ENCODE measurements at places on chromosomes 2 and 18.

DNA sequence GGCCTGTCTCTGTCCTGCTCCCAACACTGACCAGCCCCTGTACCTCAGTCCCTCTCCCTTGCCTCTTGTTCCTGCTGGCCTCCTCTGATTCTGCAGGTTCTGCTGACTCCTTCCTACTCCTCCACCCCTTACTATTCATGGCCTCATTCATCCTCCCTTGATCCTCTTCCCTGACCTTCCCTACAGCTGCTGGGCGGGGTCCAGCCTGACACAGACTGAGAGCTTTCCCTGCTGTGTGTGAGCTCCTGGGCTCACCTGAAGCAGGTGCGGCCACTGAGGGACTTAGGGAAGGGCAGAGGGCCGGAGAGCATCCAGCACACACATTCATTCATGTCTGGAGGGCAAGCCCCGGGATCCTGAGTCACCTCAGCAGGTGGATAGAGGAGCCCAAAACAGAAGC, 185.6 kb downstream of the CTIF start:
- no peak for DNase-seq

DNA sequence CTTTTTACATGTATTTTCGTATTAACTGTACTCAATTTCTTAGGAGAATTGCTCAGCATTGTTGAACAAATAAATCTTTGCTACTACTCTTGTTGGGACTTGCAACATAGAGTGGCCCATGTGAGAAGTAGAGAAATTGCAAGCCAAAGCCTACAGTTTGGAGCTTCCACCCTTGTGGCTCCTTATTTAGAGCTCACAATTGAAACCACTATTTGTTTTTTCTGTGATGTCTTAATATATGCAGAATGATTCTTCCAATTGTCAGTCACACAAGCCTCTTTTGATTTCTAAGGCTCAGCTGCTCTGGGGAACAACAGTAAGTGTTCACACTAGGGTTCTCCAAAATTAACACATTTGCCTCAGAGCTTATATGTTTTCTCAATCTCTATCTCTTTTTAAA, 60.2 kb upstream of the GALNT13 start:
- DNase-seq: no peak

DNA sequence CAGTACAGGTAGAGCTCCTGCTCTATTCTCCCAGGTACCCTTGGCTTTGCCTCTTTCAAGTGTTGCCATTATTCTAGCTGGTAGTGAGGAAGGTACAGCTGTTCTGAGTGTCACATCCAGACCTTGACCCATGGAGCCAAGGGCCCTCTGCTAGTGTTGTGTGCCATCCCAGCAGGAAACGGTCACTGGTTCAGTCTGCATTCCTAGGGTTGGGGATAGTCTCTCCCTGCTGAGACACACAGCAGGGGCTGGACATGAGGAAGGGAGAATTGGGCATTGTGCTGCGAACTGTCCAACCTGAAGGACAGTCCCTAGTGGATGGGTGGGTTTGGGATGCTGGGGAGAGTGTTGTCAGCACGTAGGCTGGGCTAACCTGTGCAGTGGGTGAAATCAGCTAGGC, 59.1 kb downstream of the FARP2 start:
- no peak for DNase-seq

GRCh38 chr2:123715467-123715982, 309.6 kb upstream of the CNTNAP5 start:
- no peak for DNase-seq

GRCh38 chr2:128646691-128647090, 328.0 kb upstream of the HS6ST1 start:
- DNase-seq: no peak

GRCh38 chr2:168424112-168424951, 31.7 kb upstream of the CERS6 start:
- DNase-seq: no peak

DNA sequence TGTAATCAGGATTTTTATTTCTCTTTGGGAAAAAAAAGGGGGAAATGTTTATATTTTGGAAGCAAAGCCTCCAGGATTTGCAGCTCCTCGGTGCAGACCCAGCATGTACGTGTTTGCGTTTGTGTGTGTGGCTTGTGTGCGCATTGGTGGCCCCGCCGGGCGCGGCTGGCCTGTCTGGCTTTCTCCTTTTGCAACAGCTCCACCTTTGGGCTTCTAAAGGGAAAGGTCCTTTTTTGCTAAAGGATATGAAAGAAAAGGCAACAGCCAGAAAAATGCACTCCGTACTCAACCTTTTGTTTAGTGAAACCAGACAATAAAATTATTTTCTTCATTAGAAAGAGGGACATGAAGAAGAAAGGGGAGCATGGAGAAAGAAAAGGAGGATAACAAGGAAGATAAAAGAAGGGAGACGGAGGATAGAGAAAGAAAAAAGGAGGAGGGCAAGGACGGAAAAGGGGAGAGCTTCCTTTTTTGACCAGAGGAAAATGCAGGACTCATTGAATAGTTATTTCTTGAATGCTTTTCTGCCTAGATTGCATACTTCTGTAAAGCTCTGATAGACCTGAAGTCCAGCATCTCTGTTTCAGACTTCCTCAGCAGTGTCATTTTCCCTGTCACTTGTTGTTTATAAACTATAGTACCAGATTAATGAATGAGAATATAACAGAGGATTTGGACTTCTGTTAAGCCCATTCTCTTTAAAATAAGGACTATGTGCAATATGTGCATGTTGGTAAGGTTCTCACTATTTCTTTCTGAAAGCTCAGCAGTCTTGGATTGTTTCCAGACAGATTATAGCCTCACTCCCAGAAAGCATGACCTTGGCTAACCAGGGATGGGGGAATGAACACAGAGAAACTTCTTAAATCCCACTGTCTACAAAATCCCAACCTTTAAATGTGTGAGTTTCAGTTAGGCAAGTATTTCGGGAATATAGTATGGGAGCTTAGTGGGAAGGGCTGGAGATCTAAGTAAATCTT, 563.1 kb upstream of the PIK3C3 start:
- peak; percentile 18 for DNase-seq

GRCh38 chr2:156004459-156004858, 328.1 kb downstream of the NR4A2 start:
- DNase-seq: no peak

- DNase-seq: no peak
Measured at GRCh38 chr2:217976301-217976700, 26.5 kb downstream of the TNS1 start.

DNA sequence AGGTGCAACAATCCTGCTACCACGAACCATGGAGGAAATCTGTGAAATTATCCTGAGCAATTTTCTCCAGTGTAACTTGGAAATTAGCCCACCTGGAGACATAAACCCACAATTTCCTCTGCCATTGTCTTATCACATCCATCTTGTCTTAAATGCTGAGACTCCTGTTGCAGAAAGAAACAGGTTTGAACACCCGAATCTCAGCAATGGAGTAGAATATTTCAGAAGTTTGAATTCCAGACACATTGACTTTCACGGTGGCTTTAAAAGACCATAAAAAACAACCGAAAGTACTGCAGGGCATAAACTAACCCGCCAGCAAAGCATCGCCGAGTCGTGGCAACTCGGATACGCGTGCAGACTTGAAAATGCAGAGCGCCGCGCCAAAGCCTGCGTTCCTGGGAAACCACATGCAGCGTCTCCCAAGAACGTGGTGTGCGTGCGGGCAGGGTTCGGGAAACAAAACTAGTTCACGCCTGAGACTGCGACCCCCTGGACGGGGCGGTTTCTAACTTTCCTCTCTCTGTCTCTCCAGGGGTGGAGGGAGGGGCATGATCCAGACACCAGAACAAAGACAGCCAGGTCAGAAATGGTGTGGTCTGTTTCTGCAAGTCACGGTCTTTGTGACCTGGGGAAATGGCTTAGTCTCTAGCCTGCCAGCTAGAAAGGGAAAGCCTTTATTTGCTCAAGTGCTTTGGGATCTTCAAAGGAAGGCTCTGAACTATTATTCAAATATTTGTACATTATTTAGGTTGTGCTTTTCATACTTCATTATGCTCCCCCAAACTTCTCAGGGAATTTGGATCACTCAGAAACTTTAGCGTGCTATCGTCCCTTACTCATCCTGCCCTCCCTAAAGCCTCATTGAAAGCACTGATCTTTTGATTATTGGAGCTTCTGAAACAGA, 26.9 kb upstream of the KCTD1 start:
- peak; percentile 24 for DNase-seq

DNA sequence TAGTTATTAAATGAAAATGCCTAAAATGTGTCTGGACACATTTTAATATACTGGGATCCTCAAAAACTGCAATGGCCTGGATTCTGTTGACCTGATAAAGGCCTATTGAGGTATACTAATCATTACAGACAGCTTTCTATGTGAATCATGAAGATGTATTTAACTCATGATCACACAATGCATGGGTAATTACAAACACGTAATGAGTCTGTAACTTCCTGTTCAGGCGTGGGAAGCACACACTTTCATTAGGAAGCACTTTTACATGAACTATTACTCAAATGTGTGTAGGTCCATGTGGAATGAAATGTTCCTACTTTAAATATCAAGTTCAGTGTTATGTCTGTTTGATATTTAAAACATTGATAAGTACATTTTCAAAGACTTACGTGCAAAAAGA, 108.7 kb downstream of the NCKAP5 start:
- no peak for DNase-seq

- no peak for DNase-seq
Measured at GRCh38 chr2:225117051-225117716, 74.9 kb upstream of the DOCK10 start.

DNA sequence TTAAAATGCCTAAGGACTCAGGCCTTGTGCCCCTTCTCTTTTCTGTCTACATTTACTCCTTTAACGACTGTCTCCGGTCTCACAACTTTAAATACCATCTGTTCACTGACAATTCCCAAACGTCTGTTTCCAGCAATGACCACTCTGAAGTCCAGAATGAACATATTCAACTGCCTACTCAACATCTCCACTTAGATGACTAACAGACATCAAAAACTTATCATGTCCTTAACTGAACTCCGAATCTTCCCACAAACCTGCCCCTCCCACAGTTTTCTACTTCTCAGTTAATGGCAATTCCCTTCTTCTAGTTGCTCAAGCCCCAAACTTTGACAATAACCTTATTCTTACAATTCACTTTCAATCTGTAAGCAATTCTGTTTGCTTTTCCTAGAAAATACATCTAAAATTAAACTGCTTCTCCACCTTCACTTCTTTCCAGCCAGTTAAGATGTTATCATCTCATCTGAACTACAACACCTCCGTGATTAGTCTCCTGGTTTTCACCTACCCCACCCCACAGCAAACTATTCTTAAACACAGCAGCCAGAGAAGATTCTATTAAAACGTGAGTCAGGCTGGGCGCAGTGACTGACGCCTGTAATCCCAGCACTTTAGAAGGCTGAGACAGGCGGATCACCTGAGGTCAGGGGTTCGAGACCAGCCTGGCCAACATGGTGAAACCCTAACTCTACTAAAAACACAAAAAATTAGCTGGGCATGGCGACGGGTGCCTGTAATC, 2.8 kb downstream of the C1D start:
- DNase-seq: no peak

- no peak for DNase-seq
Measured at GRCh38 chr2:138293549-138293948, 208.0 kb upstream of the SPOPL start.

DNA sequence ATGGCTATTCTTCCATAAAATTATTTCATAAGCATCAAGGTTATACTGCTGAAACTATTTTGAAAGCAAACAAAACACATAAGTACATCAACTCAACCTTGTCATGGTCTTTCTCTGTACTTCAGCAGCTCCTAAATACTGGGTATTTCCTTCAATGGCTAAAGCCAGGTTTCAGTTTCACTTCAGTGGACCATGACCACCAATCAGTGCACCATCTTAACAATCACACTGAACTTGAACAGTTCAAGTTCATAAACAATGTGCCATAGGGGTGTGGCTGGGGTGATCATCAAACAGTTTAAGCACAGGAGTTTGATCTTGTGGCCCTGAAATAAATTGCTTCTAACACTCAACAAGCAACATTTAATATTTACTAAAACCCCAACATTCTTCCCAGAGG, 124.1 kb upstream of the FIGN start:
- DNase-seq: no peak

DNA sequence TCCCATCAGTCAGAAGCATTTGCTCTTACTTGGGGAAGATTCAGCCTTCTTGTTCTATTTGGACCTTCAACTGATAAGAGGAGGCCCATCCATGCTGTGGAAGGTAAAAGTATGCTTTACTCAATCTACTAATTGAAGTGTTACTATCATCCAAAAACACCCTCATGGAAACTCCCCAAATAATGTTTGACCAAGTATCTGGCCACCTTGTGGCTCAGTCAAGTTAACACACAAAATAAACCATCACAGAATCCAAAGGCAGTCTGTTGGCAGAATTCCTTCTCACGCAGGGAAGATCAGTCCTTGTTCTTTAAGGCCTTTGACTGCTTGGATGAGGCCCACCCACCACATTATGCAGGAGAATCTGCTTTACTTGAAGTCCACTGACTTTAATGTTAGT, 531.2 kb upstream of the SMIM21 start:
- no peak for DNase-seq

- DNase-seq: no peak
Measured at GRCh38 chr2:13616059-13616458, 899.3 kb downstream of the TRIB2 start.

DNA sequence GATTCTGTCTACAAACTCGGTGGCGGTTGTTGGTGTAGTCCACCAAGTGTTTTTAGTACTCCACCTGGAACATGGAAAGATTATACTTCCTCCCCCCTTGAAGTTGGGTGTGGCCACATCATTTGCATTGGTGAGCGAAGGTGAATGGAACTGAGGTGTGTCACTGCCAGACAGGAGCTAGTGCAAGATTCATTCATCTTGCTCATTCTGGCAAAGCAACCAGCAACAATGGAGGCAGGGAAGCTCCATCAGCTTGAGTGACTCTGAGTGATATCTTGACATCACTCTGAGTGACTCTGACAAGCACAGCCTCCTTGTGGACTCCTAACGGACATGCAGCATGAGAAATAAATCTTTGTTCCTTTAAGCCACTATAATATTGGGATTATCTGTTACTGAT, 54.7 kb upstream of the SLC1A4 start:
- DNase-seq: no peak

DNA sequence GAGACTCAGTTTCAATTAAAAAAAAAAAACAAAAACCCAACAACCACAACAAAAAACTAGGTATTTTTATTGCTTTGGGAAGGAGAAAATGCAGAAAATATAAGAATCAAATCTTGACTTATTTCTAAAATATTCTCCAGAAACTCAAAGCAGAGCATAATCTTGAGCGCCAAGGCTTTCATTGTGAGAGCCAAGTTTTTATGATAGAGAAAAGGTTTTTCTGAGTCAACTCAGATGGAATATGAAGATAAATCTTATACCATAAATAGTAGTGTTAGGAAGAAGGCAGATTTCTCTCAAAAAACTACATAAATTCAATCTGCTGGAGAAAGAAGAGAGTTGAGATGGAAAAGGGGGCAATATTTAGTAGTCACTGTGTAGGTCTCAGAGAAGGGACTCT, 121.2 kb upstream of the OSR1 start:
- no peak for DNase-seq

DNA sequence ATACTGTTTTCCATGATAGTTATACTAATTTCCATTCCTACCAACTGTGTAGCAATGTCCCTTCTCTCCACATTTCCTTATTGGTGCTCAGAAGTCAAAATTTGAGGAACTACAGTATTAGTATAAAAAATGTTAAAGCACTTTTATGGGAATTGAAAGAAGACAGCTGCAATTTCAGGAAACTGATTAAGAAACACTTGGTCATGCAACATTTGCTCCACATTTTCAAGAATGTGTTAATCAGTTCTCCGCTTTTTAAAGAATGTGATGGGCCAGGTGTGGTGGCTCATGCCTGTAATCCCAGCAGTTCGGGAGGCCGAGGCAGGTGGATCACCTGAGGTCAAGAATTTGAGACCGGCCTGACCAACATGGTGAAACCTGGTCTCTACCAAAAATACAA, 33.6 kb upstream of the MGAT4A start:
- no peak for DNase-seq
